MCF 10A (cell line): ENCODE measurements at places on chromosomes 12 and 14. TPM values are rescaled to one million over a fixed set of nuclear protein-coding genes. Genes with fewer than 3 reads are reported as not detected.

The PTPRQ gene
- total RNA-seq, result not detected in 2 replicates

The TBX5 gene
- not detected in 2 replicates for total RNA-seq

GRCh38 chr12:112022241-112023016, 9.2 kb downstream of the ERP29 start:
- H3K4me1 ChIP-seq, result peaks cover 23% of the 10 kb centered on the region
- H3K27ac ChIP-seq, result peak overlapping the region; percentile 54
- peaks cover 77% of the 10 kb centered on the region for H3K36me3 ChIP-seq
- H3K27me3 ChIP-seq, result no peaks in the 10 kb centered on the region

DNA sequence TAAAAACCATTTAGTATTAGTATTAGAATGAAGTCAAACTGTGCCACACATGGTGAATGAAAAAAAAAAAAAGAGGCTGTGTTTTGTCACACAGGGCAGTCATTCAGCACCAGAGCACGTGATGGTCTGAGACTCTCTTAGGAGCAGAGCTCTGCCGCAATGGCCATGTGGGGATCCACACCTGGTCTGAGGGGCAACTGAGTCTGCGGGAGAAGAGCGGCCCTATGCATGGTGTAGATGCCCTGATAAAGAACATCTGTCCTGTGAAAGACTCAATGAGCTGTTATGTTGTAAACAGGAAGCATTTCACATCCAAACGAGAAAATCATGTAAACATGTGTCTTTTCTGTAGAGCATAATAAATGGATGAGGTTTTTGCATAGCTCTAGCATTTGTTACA, 12.2 kb upstream of the BDKRB1 start:
- no peaks in the 10 kb centered on the region for H3K27me3 ChIP-seq
- peaks cover 19% of the 10 kb centered on the region for H3K4me1 ChIP-seq
- no peak overlapping the region for H3K27ac ChIP-seq

DNA sequence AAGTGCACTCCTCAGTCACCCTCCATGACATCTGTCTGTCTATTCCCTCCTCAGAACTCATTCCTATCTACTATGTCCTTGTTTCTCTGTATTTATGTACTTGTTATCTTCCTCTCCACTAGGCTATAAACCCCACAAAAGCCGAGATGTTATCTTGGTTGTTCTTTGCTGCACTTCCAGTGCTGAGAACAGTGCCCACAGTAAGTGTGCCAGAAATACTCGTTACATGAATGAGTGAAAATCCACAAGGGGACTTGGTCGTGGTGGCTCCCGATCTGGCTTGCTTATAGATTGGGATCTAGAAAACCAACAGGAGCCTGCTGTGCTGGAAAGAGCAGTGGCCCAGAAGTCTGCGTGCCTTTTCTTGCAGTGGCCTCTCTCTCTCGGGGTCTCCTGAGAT, 111.9 kb upstream of the PRMT8 start:
- no peaks in the 10 kb centered on the region for H3K27me3 ChIP-seq
- H3K36me3 ChIP-seq, result no peaks in the 10 kb centered on the region
- H3K4me3 ChIP-seq, result no peak overlapping the region
- H3K27ac ChIP-seq, result peak overlapping the region; percentile 2
- DNase-seq, result no peak

DNA sequence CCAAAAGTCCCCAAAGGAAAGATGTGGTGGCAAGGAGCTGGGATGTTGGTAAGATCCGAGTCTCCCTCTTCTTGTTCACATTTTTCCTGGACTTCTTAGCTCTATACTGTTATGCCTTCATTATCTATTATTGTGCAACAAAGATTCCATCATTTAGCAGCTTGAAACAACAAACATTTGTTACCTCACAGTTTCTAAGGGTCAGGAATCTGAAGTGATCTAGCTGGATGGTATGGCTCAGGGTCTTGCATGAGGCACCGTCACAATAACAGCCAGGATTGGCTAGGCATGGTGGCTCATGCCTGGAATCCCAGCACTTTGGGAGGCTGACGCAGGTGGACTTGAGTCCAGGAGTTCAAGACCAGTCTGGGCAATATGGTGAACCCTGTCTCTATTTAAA, 51.1 kb upstream of the KRAS start:
- H3K27me3 ChIP-seq, result peaks cover 18% of the 10 kb centered on the region
- no peaks in the 10 kb centered on the region for H3K4me1 ChIP-seq
- no peak for DNase-seq

DNA sequence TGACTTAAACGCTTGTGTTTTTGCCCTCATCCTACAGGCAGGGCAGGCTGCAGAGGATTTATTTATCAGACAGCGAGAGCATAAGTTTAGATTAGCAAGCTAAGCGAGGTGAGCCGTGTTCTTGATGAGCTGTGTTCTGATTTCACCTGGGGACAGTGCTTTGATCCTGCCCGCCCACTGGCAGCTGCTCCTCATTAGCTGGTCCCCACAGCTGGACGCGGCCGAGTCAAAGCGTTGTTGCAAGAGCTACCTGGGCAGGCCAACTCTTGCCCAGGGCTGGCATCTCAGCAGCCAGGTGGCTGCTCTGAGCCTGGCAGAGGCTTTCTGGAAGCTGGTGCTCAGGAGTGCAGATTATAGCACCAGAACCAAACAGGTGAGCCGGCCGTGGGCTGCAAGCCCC, 46.8 kb upstream of the BEGAIN start:
- H3K27ac ChIP-seq, result no peak overlapping the region
- H3K27me3 ChIP-seq, result peaks cover 18% of the 10 kb centered on the region
- DNase-seq, result no peak
- H3K4me3 ChIP-seq, result no peak overlapping the region
